ENCODE measurements at places on chromosomes 7 and 10.

DNA sequence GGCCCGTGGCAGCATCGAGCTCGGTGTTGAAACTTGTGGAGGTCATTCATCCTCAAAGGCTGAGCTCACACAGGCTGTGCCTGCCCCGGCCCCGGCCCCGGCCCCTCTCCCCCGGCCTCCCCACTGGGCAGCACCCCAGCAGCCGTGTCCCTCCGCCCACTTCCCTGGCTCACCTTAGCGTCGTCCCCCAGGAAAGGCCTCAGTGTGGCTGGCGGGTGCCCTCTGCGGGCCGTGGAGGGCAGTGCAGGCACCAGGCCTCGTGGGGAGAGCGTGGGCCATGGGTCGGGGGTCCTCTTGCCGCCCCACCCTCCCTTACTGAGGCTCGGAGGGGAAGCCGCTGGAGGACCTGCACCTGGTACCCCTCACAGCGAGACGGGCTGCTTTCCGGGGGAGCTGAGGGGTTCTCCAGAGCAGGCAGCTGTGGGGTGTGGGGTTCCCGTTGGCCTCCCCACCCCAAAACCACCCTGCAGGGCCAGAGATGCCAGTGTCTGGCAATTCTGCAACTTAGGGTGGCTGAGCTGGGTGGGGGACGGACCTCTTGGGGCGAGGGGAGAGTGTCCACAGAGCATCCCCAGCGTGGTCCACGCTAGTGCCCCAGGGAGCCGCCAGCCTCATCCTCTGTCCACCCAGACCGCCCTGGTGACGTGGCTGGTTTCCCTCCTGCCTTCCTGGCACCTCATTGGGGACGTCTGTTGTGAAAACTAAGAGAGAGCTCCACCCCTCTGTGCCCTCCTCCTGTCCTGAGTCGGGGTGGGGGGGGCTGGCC, 44.2 kb upstream of the DPYSL4 start:
- DNase-seq = no peak

GRCh38 chr10:92387289-92387940, 96.4 kb downstream of the MARCHF5 start:
- no peak for DNase-seq

- no peak for DNase-seq
These were observed 6.2 kb downstream of the PIK3AP1 start for GRCh38 chr10:96714031-96714590.

- DNase-seq = no peak
These were observed 913 bp downstream of the NPY start for GRCh38 chr7:24284699-24285506.

DNA sequence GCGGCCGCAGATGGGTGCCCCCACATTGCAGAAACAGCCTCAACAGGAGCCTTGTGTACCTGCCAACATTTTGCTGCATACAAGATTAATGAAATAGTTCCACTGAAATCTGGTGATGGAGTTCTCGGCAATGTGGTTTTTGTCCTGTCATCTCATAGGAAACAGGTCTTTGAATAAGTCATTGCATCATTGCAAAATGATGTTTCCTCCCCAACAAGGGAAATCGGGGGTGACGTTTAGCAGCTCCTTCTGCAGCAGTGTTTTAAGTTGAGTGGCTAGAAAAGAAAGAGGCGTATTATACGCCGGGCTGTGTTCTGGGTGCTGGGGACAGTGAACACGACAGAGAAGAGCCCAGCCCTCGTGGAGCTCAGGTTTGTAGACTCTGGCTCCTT, 177.0 kb downstream of the PRKAG2 start:
- DNase-seq = no peak

All from NCI-H510A treated with DMSO at 0.1 percent for 48 hours (cell line).